H7 (cell line): ENCODE measurements at places on chromosomes 12 and 14. TPM values are rescaled to one million over a fixed set of nuclear protein-coding genes. Genes with fewer than 3 reads are reported as not detected.

The KRT83 gene
- 0.10 TPM in 1 of 2 replicates, not detected in the other for total RNA-seq

DNA sequence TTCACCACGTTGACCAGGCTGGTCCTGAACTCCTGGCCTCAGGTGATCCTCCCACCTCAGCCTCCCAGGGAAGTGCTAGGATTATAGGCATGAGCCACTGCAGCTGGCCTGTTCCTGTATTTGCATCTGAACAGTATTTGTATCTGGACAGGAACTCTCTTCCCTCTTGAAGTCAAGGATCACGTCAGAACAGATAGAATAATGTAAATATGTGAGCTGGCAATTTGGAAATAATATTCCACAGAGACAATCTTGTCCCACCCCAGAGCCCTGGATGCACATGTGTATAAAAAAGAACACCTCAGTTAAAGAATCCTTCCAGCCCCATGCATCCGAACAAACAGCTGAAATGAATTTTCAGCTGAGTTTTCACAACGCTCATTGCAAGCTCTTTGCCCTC is 118.3 kb downstream of the VEZT start:
- no peak for DNase-seq

- DNase-seq, result no peak
Observed at GRCh38 chr12:120821878-120822277, 82.3 kb downstream of the SPPL3 start.

GRCh38 chr12:119804011-119804641 is 73.0 kb downstream of the CIT start:
- DNase-seq, result peak; percentile 88

DNA sequence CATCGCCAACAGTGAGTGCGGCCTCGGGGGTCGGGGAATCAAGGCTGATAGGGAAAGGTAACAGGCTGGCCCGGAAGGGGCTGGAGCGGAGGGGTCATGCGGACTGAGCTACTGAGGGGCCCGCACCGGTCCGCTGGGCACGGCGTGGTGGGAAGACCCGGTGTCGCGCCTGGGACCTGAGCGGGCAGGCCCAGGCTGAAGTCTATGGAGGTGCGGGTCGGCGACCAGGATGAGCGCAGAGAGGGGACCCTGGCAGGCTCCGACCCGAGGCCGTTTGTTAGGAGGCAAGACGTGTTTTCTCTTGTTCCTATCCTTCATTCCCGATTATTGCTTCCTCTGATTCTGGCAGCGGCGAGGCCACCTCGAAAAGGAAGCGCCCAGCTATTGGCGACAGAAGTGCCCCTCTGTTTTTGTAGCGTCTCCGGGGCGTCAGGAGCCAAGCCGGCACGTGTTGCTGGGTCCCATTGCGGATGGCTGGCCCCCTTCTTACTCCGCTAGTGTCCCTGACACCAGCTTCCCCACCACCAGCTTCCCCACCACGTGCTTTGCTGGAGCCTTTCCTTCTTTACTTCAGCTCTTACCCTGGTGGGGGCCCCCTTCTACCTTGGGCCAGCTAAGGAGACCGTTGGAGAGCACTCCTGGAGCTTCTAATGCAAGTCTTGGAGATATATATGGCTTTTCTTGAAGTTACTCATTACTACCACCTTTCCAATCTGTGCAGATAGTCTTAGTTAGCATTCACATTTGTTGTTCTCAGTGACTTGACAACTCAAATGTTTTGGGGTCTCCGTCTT is 653 bp downstream of the PA2G4 start:
- peak; percentile 59 for DNase-seq

DNA sequence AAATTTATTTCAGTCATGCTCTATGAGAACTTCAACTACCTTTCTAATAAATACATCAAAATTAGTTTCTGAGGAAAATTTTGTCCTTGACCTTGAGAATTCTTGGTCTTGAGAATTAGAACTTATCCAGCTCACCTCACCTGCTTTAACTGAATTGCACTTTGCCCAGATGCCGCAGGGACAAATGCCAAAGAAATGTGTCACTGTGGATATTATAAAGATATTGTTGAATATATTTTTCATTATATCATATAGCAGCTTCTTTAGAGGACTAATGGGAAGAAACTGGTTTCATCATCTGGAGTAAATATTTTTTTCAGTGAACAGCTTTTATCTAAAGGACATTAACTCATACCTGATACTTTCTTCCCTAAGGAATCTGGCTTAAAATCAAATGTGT is 54.1 kb downstream of the LRP6 start:
- no peak for DNase-seq

DNA sequence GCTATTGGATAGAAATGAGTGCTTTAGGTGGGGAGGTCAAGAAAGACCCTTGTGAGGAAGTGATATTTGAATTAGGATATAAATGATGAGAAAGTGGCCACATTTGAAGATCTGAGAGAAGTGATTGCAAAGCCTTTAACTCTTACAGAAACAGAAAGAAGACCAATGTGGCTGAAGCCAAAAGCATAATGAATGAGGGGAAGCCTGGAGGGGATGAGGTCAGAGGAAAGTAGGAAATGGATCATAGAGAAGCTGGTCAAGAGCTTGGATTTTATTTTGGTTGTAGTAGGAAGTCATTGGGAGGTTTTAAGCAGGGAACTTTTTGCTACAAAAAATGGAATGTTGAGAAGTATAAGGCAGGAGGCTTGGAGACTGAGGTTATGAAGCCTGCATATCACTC is 3.5 kb upstream of the GYS2 start:
- no peak for DNase-seq

The TAS2R8 gene
- not detected in 2 replicates for total RNA-seq

The GPX2 gene
- 0.63 and 1.3 TPM in 2 replicates for total RNA-seq

DNA sequence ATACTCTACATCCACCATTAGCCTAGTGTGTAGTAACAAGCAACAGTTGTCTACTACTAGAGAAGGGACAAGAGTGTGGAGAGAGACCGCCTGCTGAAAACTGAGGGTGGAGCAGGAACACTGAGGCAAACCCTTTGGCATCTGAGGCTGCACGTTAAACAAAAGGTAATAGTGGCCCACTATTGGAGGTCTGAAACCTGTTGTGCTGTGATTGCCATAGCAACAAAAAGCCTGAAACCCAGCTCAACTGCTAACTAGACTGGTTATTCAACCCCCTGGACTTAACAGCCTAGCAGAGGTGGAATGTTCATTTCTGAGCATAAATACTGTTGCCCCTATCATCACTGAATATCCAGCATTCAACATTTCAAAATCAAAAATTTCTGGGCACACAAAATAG is 43.0 kb downstream of the PPP4R4 start:
- peak; percentile 13 for DNase-seq

- DNase-seq, result peak; percentile 95
Observed at GRCh38 chr12:52119398-52120254, 40.1 kb downstream of the SMIM41 start.

DNA sequence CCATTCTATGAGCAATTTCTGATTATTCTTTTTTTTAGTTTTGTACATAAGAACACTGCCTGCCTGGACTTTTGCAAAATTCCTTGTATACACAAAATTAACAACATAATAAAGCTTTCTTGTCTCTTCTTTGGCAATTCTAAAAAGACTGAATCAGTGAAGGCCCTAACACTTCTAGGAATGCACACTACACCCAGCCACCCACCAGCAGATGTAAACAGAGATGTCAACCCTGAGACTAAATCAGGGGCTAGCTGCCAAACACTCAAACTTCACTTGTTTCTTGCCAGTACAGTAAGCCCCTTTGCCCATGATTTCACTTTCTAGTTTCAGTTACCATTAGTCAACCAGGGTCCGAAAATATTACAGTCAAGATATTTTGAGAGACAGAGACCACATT is 15.5 kb downstream of the DCAF5 start:
- no peak for DNase-seq

The PAH gene
- 0.37 and 0.42 TPM in 2 replicates for total RNA-seq

DNA sequence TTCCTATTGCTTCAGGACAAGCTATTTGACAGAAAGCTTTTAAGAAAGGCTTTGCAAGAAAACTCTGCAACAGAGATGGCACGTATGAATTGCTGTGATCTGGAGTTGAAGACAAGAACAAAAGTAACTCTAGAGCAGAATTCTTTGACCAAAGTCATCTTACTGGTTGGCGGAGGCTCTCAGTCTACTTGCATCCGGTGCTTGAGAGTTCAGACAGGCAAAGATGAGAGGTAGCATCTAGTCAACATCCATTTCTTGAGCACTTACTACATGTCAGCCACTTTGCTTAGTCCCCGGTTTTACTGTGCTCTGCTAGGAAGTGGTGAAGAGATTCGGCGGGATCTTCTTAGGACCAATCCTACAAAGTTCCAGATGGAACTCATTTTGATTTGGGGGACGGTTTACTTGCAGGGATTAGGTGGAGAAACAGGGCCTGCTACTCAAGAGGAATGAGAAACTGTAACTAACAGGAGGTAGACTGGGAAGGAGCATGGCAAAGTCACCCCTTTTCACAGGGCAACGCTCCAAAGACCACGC is 404 bp upstream of the CCDC91 start:
- DNase-seq, result no peak

DNA sequence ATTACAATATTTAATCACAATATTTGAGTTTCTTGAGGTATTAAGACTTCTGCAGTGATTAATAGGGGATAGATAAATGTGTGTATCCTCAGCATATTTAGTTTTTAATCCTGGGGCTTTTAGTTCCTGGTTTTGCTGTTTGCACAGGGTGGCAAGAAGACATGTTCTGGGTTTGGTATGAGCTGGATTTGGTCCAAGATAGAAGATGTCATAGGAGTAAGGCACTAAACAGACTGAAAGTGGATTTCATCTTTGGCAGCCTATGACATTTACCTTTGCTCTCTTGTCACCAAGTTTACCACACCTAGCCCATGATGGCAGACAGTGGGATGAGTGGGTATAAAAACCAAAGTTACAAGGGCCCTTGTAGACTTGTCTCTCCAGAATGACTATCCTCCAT is 168.2 kb downstream of the LRRK2 start:
- no peak for DNase-seq

GRCh38 chr12:71160585-71160984 is 2.8 kb upstream of the TSPAN8 start:
- no peak for DNase-seq
